ENCODE measurements at places on chromosomes 11 and 22.
A peak's percentile ranks its signal among the peaks of the same experiment; 100 is the strongest.

DNA sequence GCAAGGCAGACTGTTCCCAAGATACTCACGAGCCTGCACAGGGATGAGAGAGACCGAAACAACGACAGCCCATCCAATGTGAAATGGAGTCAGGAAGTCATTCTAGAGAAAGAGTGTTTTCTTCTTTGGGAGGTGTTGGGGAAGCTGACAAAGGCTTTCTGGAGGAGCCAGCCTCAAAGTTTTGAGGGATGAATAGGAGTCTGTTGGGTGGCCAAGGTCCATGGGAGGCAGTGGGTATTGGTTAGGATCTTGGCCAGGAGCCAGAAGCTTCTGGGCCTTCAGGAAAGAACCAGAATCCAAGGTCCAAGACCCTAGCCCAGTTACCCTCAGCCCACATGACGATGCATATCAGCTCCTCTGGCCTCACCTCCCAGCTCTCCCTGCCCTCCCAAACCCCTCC, 59.9 kb upstream of the SHISAL1 start:
- DNase-seq: no peak

DNA sequence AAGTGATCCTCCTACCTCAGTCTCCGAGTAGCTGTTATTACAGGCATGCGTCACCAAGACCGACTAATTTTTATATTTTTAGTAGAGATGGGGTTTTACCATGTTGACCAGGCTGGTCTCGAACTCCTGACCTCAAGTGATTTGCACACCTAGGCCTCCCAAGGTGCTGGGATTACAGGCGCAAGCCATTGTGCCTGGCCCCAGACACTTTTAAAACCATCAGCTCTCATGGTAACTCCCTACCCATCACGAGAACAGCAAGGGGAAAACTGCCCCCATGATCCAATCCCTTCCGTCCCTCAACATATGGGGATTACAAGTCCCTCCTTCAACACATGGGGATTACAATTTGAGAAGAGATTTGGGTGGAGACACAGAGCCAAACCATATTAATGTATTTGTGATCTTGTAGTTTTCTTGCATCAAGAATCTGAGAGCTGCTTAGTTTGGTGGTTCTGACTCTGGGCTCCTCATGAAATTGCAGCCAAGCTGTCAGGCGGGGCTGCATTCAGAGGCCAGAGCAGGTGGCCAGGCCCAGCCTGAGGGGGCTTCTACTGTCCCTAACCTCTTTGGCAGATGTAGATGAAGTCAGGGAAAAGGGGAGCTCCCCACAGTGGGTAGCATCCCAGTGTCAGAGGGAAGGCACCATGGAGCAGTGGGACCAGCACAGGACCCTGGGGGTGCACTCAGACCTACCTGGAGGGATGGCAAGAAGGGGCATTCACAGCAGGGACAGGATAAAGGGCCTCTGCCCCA, 31.2 kb upstream of the PRAME start:
- no peak for DNase-seq

- DNase-seq: no peak
These were observed 884 bp downstream of the CENATAC start for GRCh38 chr11:118998822-118999221.

GRCh38 chr11:86781546-86781945, 18.8 kb upstream of the PRSS23 start:
- DNase-seq: no peak

DNA sequence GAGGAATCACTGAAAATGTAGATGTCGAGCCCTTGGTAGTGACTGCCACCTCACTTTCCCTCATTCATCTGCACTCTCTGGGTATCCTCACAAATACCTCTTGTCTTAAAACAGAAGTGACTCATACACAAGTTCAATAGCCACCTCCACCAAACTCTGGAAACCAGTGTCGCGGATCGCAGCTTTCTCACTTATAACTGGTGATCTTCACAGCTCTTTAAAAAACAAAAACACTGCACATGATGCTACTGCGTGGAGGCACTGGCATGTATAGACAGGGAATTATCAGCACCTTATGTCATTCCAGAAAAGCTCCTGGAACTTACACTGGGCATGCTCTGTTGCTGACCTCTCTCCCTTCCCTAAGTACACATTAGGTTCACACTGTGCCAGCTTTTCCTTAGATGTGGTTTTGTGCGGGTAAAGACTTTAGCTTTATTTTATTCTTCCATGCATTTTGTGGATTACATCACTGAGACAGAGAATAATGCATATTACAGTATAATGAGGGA, 425.5 kb upstream of the CADM1 start:
- DNase-seq: no peak

- no peak for DNase-seq
These were observed 9.8 kb downstream of the SPON1 start for GRCh38 chr11:13972043-13972910.

GRCh38 chr22:44825310-44826150, 73.2 kb downstream of the ARHGAP8 start:
- peak; percentile 67 for DNase-seq

DNA sequence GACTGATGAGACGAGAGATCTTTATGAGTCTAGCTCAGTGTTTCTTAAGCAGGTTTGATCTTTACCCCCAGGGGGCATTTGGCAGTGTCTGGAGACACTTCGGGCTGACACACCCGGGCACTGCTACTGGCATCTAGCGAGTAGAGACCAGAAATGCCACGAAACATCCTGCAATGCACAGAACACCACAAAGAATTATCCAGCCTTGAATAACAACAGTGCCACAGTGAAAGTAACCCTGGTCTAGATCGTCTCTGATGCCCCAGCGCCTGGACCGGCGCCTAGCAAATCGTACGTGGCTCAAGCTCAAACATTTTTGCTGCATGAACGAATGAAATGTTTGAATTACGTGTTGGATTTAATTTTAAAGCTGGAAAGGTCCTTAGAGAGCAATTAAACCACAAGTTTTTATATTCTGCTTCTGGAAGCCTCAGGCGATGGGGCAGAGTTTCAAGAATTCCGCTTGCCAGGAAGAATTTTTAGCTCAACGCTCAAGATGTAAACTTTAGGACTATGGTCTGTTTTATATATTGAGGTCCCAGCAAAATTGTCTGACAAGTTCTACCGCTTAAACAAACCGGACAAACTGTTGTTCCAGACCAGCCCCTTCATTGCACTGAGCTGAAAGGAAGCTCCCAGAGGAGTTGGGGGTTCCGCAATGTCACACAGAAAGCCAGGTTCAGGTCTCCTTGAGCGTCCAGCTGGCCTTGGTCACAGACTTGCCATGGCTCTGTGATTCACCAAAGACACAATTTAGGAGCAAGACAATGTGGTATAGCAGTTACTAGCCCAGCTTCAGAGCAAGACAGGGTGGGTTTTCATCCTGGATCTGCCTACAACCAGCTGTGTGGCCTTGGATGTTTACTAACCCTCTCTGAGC, 44.2 kb upstream of the SMTN start:
- no peak for DNase-seq

- no peak for DNase-seq
These were observed 262.9 kb upstream of the DDI1 start for GRCh38 chr11:103773537-103773936.

DNA sequence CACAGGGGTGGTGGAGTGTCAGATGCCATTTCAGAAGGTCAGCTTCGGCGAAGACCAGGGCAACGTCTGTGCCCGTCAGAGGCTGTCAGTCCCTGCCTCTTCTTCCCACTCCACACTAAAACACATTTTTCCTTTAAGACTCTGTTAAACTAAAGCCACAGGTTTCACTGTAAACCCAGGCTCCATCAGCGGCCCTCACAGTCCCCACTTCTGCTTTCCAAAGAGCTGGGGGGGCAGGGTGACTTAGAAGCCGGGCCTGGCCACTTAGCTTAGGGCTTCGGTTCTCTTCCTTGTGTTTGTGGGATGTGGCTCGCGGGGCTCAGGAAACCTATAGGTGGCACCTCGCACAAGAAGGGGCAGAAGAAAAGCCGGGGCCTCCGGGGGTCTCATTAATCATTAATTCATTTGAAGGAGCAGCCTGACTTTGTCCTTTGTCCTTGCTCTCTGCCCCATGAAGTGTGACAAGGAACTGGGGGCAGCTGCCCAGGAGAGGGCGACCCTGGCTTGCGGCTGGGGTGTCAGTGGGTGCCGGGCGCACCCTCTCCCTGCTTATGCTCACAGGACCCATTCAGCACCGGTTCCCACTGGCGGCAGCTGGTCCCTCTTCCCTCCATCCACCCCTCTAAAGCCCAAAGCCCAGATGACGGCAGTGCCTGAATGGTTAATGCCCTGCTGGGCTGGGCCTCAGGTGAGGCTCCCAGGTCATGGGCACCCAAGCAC, 4.1 kb downstream of the SLC25A45 start:
- DNase-seq: no peak

DNA sequence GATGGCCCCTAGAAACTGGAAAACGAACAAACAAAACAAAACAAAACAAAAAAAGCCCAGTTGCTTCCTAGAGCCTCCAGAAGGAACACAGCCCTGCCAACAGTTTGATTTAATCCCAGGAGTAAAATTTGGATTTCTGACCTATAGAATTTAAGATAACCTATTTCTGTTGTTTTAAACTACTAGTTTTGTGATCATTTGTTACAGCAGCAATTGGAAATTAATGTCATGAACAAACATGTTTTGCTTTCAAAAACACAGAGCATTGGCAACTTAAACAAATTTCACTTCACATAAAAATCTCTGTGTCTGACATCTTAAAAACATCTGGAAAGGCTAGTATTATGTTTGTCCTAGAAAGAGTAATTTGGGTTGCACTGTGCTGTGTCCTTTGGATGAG, 437.3 kb downstream of the METTL15 start:
- no peak for DNase-seq

- peak; percentile 54 for DNase-seq
These were observed 23.9 kb downstream of the LRFN4 start for GRCh38 chr11:66880496-66881450.

GRCh38 chr11:47587723-47588326, 1.3 kb downstream of the FAM180B start:
- DNase-seq: no peak

DNA sequence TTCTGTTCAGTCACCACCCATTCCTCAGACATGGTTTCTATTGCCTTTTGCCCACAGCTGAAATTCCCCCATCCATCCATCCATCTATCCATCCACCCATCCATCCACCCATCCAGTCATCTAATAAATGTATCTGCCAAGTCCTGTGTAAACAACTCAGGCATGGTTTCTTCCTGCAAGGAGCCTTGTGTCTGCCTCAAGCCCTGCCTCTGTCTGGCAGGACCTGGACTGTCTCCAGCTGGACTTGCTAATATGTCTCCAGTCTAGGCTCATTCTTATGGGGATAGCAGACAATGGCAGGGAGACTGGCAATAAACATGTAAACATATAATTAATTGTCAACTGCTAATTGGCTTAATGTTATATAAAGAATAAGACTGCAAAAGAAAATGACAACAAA, 64.7 kb upstream of the AMPD3 start:
- DNase-seq: no peak

DNA sequence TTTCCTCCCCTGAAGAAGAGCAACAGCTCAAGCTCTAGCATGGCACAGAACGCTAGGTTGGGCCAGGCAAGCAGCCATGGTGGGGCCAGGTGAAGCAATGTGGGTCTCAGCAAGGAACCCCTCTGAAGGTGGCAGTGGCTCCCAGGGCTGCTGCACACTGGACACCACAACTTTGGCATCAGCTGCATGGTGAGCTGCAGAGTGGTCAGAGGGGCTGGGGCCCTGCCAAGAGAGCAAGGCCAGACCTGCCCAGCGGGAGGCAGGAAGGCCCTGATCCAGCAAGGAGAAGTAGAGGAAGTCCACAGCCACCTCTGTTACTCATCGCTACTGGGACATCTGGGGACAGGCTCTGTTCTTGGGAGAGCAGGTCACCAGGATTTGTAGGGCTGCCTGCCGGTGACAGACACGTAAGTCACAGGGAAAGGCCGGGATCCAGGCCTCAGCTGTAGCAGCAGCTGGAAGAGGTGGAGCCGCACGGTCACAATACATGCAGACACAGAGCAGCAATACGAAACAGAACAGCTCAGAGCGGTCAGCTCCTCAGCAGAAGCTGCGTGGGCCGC, 12.4 kb downstream of the CYB561A3 start:
- no peak for DNase-seq

GRCh38 chr11:98260983-98261382, 759.8 kb upstream of the CNTN5 start:
- no peak for DNase-seq

- no peak for DNase-seq
These were observed 8.7 kb downstream of the TSKU start for GRCh38 chr11:76791861-76792260.

- DNase-seq: no peak
These were observed 4.0 kb downstream of the TAF10 start for GRCh38 chr11:6608011-6608410.

DNA sequence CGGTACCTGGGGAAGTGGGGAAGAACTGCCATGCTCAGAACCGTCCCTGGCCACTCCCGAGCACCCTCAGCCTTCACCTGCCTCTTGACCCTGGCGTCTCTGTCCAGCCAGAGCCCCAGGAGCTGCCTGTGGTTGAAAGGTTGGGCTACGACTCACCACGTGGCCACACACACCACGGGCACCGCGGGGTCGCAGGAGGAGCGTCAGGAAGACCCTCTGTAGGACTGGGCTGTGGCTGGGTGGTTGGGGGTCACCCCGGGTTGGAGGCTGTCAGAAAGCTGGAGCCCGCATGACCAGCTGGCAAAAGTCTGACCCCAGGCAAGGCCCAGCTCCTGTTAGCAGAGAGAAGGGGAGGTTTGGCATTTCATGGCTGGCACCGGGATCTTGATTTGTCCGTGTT, 11.5 kb downstream of the KRTAP5-5 start:
- no peak for DNase-seq

DNA sequence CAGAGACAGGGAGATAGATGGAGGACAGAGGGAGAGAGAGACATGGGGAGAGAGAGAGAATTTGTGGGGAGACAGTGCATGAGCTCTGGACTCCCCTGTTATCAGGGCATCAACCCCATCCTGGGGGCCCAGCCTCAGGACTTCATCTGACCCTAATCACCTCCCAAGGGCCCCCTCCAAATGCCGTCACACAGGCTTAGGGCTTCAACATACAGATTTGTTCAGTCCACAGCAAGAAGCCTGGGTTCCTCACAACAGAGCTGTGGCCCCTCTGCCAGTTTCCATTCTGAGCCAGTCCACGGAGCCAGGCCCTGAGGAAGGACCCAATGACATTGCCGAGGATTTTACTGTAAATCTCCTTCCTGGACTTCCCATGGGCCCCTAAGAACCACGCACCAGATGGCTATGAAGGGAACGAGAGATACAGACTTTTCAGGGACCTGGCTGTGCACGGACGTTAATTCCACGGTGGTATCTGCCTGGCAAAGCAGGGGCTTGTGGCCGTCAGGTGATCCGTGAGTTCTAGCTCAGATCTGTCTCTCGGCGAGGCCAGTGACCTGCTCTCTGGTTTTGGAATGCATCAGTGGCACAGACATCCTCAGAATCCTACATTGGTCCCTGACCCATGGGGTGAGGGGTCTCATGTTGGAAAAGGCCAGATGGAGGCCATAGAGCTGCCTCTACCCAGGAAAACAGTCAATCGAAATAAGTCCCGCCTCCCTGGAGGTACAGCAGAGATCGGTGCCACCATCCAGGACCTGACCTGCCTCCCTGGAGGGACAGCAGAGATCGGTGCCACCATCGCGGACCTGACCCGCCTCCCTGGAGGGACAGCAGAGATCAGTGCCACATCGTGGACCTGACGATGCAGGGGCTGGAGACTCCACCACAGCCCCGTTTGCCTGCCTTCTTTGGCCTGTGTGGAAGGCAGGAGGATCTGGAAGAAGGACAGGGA, 8.7 kb upstream of the B4GALNT4 start:
- DNase-seq: no peak

All from SK-N-SH (cell line).